ENCODE measurements at places on chromosomes 6 and 20.

GRCh38 chr6:147677647-147678046, 169.2 kb downstream of the SAMD5 start:
- DNase-seq = no peak

DNA sequence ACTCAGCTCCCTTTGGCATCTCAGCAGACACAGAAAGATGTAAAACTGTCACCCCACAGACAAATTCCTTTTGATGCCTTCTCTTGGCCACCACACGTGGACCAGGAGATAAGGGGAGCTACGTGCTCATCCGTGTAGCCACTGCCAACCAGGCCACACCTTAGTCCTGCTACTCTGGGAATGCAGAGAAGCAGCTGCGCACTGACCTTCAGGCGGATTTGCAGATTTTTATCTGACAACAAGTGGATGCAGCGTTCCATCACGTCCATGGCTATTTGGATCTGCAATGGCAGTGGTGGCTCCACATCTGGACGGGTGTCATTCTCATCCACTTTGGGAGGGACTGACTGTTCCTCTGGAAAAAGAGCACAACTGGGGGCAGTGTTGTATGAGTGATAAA, 30.8 kb downstream of the TTI1 start:
- DNase-seq = no peak

DNA sequence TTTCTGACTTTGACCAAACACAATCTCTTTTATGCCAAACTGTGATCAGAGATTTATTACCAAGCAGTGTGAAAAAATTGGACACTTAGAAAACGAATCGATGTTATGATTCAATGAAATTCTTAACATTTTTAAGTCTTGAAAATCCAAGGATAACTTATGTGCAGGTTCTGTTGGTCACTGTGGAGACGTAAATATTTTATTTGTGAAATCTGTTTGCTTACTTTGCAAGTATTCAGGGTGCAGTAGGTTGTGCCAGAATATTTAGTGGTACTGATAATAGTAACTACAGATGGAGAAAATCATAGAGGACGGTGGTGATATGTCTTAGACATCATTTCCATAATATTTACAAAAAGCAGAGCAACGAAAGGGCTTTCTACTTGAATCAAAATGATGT, 97.3 kb downstream of the BMP2 start:
- no peak for DNase-seq

GRCh38 chr6:90459225-90459758, 127.6 kb downstream of the MAP3K7 start:
- DNase-seq = no peak

DNA sequence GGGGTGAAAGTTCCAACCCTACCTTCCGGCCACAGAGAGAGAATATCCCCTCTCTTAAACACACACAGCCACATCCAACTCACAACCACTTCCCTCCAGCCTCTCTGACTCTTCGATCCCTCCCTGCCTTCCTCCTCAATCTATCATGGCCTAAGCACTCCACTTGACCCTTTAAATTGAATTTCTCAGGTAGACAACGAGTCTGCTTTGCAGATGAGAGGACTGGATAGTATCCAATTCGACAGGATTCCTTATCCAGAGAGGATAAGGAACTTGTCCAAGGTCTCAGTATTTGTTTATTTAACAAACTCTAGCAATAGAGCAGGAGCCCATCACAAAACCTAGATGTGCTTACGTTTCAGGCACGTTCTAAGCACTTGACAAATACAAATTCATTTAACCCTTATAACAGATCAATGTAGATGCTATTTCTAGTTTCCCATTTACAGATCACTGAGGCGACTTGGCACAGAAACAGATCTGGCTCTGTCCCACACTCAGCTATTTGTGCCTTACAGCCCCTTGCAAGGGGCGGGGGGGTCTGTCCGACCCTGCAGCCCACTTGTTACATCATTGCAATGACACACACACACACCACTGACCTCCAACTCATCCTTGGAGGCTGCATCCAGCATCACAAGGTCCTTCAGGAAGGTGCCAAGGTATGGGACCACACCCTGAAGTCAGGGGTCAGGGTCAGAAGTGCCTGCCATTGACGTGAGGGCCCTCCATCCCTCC, 4.5 kb downstream of the RGL2 start:
- no peak for DNase-seq

DNA sequence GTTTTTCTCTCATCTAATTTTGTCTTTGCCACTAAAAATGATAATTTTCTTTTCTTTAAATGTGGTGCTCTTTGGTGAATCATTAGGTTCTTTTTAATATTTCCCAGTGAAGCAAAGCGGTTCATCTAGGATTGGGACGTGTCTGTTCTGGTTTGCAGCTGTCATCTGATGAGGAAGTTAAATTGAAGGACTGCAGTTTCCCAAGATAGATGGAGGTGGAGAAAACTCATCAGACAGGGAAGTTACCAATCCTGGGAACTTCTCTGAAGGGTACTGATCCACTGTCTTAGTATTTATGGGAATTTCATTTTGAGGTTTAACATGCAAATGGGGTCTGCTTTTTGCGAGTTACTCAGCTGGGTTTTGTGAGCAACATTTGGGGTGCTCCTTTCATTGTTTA, 2.4 kb upstream of the AARS2 start:
- no peak for DNase-seq

DNA sequence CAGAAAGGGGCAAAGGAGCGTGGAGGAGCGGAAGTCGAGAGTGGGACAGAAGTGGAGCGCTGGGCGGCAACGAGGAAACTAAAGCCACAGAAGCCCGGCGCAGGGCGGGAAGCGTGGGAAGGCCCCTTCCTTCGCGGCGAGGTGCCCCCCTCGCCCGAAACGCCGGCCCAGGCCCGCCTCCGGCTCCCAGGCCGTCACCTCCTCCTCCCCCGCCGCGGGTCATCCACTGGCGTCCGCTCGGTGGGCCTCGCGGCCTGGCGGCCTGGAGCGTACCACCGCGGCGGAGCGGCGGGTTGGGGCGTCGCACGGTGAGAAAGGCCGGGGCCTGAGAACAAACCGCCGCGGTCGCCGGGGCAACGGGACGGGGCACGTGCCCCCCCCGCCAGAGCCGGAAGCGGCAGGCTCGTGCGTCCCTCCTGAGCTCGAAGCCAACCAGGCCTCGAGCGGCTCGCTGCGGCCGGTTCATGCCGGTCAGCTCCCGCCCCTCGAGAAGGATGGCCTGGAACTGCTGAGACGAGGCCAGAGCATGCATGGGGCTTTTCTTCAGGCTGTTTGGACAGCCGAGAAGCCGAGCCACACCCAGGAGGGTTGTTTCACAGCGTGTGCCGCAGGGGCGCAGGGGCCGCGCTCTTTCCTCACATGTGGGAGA, at the start of gene TCP11:
Gene TCP11, minus strand, starts transcription at position 333 of the 649 bp plus-strand sequence. CDS start 469 bp downstream, outside the sequence.
- no peak for DNase-seq

DNA sequence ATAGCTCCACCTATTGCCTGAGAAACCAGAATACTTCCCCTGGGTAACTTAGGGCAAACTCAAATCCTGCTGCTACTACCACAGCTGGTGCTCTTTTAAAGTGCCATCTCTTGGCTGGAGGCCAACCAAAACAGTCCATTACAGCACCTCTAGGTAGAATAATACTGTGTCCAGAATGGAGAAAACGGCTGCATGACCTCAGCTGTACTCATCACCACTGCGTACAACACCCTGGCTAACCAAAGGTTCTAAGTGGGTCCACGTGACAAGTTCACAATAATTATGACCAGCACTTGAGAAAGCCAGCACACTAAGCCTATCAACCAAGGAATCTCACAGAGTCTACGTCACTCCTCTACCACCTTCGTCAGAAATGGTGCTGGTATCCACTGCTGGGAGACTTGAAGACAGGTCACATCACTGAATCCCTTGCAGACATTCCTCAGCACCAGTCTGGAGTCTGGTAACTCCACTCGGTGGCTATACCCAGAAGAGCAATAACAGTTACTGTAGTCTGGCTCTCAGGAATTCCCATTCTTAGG, 40.9 kb upstream of the PKIB start:
- DNase-seq = no peak

DNA sequence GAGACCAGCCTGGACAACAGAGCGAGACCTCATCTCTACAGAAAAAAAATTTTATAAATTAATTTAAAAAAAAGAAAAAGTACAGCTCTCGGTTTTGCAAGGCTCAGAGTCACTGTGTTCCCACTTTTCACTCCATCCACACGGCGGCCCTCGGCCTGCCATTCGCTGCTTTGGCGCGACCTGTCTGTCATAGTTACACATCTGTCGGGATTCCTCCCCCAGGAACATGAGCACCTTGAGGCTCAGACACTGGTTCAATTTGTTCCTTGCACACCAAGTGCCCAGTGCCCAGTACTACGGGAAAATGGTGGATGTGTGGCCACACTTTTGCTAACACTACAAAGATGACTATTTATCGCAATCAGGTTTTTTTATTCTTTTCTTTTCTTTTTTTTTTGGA, 8.4 kb downstream of the CTSZ start:
- DNase-seq = no peak

DNA sequence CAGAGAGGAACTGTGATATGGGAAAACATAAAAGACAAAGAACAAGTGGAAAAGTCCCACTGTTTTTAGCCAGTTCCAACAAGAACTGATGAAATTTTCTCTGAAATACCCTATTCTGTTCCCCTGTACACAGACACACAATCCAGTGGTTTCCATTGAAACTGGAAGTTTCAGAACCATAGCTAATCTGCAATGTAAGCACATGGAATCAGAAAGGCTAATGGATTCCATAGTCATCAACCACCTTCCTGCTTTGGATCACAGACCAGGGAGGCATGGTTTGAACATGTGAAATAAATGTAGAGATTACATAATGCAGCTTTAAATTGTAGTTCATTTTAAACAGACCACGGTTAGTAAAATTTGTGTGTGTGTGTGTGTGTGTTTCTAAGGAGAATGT, 242.1 kb downstream of the GJA1 start:
- DNase-seq = no peak

DNA sequence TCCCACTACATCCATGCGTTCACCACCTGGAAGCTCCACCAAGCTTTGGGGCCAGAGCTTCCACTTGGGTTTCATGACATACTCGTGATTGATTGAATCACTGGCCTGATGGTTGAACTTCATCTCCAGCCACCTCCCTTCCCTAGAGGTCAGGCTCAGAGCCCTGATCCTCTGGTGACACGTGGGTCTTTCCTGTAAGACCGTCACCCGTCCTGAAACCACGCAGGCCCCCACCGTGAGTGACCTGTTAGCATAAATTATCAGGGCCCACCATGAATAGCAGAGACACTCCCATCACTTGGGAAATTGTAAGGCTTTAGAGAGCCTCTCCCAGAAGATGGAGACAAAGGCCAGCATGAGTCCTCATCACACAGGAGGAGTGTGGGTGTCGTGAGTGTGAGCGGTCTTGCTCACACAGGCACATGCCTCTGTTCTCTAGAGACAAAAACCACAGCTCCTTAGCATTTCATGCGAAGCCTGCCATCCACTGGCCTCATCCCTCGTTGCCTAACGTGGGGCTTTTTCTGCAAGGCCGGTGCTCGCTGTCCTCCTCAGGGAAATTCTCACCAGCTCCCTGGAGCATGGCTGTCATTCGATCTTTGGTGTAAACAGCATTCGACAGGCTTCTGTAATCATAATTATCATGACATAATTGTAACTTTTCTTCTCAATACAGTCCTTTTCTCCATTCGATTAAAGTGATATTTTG, 65.1 kb upstream of the DUSP22 start:
- DNase-seq = no peak

DNA sequence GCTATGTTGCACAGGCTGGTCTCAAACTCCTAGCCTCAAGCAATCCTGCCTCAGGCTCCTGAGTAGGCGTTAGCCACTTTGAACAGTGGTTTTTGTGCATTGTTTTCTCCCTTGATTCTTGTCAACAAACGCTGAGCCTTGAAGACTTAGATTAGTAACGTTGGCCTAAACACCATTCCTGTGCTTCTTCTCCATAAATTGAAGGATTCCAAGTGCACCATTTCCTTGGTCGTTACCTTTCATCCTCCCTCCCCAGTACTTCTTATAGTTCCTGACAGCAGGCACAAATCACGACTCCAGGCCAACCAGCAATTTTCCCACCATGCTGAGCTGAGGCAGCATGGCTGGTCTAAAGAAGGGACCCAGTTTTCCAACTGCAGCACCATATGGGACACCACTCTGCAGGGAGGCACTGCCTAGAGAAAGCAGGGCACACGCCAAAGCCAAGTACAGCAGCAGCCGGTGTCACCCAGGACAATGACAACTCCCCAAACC, 8.9 kb downstream of the RPS10 start:
- DNase-seq = no peak

DNA sequence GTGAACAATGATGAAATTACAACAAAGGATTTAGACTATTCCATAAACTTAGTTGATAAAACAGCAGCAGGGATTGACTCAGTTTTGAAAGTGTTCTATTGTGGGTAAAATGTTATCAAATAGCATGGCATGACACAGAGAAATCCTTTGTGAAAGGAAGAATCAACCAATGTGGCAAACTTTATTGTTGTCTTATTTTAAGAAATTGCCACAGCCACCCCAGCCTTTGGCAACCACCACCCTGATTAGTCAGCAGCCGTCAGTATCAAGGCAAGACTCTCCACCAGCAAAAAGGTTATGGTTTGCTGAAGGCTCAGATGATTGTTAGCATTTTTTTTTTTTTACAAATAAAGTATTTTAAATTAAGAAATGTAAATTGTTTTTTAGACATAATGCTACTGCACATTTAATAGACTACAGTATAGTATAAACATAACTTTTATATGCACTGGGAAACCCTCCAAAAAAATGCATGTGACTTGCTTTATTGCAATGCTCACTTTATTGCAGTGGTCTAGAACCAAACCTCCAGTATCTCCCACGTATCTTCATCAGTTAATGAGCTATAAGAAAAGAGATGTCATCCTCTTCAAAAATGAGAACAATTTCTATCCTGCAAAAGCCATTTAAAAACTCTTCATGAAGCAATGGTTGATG, 162.7 kb downstream of the SOBP start:
- DNase-seq = no peak

- DNase-seq = no peak
These were observed 8.4 kb downstream of the PSMA7 start for GRCh38 chr20:62134735-62135231.

- no peak for DNase-seq
These were observed 69.8 kb downstream of the GINS1 start for GRCh38 chr20:25477014-25477882.

DNA sequence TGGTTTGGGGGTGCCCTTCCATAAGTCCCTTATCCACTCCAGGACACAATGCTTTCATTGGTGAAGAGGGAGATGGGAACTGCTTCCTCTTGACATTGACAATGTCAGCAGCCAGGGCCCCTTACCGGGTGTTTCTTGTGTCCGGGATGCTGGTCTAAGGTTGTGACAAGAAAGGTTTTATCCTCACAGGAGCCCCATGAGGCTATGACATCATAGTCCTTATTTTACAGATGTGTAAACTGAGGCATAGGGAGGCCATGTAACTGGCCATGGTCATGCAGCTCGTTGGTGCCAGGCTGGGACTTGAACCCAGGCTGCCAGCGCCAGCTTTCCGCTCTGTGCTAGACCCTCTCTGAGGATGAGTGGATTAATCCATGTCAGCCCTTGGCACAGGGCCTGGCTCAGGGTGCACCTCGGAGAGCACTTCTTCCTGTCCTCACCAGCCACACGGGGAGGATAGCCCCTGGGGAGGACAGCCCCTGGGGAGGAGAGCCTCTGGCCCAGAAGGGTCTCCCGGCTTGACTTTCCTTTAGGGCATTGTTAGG, 157.3 kb downstream of the SYCP2 start:
- no peak for DNase-seq

Data from T follicular helper cell (primary cell).